SK-N-SH (cell line): ENCODE measurements at places on chromosomes 4 and X. TPM values are rescaled to one million over a fixed set of nuclear protein-coding genes. Genes with fewer than 3 reads are reported as not detected.

- DNase-seq, result no peak
- no peak overlapping the region for H3K27ac ChIP-seq
- H3K27me3 ChIP-seq, result peaks cover 18% of the 10 kb centered on the region; the same call in 1 of the 2 replicates
- no peaks in the 10 kb centered on the region for H3K4me1 ChIP-seq
- no peaks in the 10 kb centered on the region for H3K36me3 ChIP-seq
- H3K4me3 ChIP-seq, result peak overlapping the region; percentile 57; the same call in 1 of the 2 replicates
These were observed 1.5 kb downstream of the NMU start for GRCh38 chr4:55634417-55635128.

- no peak overlapping the region for H3K27ac ChIP-seq
- H3K4me1 ChIP-seq, result no peaks in the 10 kb centered on the region; the same call in 1 of the 2 replicates
- H3K27me3 ChIP-seq, result no peaks in the 10 kb centered on the region
- no peak overlapping the region for H3K4me3 ChIP-seq
- DNase-seq, result no peak
These were observed 12.3 kb upstream of the BMP2K start for GRCh38 chr4:78763763-78764387.

- no peaks in the 10 kb centered on the region for H3K36me3 ChIP-seq
- H3K27me3 ChIP-seq, result no peaks in the 10 kb centered on the region
- DNase-seq, result no peak
- no peaks in the 10 kb centered on the region for H3K4me1 ChIP-seq
- no peak overlapping the region for H3K27ac ChIP-seq
These were observed 2156.4 kb downstream of the PCDH7 start for GRCh38 chr4:32876546-32876945.

- H3K4me1 ChIP-seq, result no peaks in the 10 kb centered on the region
- DNase-seq, result no peak
- no peak overlapping the region for H3K27ac ChIP-seq
- H3K4me3 ChIP-seq, result no peak overlapping the region
These were observed 178.2 kb upstream of the ARHGEF9 start for GRCh38 chrX:63963095-63963784.

DNA sequence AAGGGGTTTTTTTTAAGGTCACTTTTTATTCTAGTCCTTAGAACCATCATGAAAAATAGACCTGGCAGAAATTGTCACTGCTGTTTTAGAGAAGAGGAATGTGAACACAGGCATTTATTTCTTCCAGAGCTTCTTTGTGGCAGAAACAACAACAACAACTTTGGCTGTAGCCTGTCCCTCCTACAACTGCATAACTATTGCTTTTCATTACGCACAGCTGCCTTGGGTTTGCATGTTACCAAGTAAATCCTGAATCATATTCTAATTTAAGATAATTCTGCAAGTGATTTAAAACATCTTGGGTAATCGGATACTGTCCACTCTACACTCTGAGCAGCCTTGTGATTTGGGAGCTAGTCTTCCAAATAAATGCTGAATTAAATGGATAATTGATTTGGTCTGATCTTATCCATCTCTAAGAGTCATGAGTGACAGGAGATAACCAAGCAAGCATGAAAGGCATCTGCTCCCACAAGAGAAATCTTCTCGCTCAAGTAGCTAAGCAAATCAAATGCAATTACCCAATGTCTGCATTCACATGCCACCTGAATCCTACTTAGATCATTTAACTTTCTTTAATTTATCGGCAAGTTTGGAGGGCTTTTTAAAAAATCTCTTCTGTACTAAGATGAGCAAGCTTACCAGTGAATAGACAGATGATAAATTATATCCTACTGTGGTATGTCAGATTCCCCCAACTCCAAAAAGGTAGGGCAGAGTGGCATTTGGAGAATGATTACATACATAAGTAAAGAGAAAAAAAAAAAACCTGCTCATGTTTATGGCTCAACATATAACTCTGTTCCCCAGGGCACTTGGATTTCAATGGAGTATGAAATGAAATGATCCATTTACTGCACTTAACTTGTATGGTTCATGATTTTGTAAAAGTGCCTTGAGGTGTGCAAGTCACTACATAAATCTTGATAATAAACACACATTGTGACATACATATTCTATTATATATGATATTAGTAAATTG is 73.6 kb downstream of the EGF start:
- no peak overlapping the region for H3K4me3 ChIP-seq
- no peaks in the 10 kb centered on the region for H3K4me1 ChIP-seq
- H3K27me3 ChIP-seq, result no peaks in the 10 kb centered on the region; the same call in 1 of the 2 replicates
- no peak overlapping the region for H3K27ac ChIP-seq
- H3K36me3 ChIP-seq, result no peaks in the 10 kb centered on the region
- no peak for DNase-seq

DNA sequence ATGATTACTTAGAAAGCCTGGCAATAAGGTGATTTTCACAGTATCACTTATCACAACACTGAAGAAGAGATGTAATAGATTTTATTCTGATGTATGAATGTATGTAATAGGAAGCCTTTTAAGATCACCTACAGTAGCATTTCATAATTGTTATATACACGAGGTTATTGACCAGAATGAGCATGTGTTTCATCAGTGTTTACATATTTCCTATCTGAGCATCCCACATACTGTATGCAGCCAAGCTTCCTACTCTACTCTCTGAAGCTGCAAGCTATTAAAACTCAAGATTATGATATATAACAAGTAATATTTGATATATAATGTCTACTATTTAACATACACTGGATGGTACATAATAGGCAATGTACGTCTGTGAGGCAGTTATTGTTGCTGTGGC is 190.9 kb upstream of the S100G start:
- H3K4me3 ChIP-seq, result no peak overlapping the region
- H3K36me3 ChIP-seq, result no peaks in the 10 kb centered on the region
- 0 out of 2 replicates have a peak, but pooled peaks cover 4% of the 10 kb centered on the region for H3K4me1 ChIP-seq
- DNase-seq, result no peak
- no peak overlapping the region for H3K27ac ChIP-seq

DNA sequence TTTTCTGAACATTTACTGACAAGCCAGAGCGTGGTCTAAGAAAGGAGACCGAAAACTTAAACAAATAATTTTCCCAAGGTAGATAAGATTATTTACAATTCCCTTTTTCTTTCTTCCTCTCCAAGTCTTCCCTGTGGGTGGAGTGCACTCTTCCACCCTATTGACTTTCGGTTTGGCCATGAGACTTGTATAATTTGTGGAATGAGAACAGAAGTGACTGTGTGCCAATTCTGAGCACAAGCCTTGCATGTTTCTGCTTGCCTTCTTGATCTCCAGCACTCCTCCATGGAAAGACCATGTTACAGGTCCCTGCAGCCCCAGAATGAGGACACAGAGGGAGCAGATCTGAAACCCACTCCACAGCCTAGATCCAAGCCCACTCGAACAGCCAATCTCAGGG is 150.0 kb upstream of the HPGD start:
- no peaks in the 10 kb centered on the region for H3K36me3 ChIP-seq
- no peaks in the 10 kb centered on the region; the same call in 1 of the 2 replicates for H3K27me3 ChIP-seq
- no peaks in the 10 kb centered on the region for H3K4me1 ChIP-seq
- no peak overlapping the region for H3K27ac ChIP-seq
- DNase-seq, result no peak

- peak overlapping the region; percentile 38; the same call in 1 of the 2 replicates for H3K27ac ChIP-seq
- H3K36me3 ChIP-seq, result no peaks in the 10 kb centered on the region
- peaks cover 17% of the 10 kb centered on the region; the same call in 1 of the 2 replicates for H3K27me3 ChIP-seq
- H3K4me3 ChIP-seq, result peak overlapping the region; percentile 30; the same call in 1 of the 2 replicates
- no peak for DNase-seq
These were observed 3.7 kb upstream of the NR0B1 start for GRCh38 chrX:30312858-30313257.

GRCh38 chr4:84614891-84615290 is 32.0 kb downstream of the CDS1 start:
- H3K27me3 ChIP-seq, result no peaks in the 10 kb centered on the region; the same call in 1 of the 2 replicates
- DNase-seq, result no peak
- H3K4me1 ChIP-seq, result no peaks in the 10 kb centered on the region

DNA sequence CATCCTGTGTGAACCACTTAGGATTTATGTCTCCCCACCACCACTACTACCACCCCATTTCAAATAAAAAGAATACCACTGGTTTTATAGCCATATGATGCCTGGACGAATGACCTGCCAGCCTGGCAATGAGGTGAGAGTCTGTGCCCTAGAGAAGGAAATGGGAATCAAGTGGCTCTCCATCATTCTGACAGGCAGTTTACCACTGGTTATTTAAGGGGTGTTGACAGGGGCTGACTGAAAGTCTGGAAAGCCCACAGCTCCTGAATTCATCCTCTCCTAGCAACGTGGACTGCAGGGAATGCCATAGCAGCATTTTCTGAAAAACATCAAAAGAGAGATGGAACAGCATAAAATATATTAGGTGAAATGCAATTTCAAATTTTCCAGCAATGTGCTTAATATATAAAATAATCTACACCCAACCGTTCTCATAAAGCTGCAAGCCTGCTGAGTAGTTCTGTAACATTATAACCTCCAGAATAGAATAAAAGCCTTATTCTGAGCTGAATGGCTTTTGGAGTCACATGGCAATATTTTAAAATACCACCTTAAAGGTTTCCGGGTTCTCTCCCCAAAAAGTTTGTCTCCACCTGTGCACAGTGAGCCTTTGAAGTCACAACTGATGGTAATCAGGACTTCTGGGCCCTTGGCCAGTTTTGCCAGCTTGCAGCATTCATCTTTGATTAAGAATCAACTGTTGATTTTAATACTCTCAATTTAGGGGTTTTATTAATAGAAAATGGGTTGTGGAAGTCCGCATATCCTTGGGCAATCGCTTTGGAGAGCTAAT is 121.5 kb downstream of the DCTD start:
- H3K27me3 ChIP-seq, result no peaks in the 10 kb centered on the region
- no peak for DNase-seq
- no peak overlapping the region for H3K27ac ChIP-seq

DNA sequence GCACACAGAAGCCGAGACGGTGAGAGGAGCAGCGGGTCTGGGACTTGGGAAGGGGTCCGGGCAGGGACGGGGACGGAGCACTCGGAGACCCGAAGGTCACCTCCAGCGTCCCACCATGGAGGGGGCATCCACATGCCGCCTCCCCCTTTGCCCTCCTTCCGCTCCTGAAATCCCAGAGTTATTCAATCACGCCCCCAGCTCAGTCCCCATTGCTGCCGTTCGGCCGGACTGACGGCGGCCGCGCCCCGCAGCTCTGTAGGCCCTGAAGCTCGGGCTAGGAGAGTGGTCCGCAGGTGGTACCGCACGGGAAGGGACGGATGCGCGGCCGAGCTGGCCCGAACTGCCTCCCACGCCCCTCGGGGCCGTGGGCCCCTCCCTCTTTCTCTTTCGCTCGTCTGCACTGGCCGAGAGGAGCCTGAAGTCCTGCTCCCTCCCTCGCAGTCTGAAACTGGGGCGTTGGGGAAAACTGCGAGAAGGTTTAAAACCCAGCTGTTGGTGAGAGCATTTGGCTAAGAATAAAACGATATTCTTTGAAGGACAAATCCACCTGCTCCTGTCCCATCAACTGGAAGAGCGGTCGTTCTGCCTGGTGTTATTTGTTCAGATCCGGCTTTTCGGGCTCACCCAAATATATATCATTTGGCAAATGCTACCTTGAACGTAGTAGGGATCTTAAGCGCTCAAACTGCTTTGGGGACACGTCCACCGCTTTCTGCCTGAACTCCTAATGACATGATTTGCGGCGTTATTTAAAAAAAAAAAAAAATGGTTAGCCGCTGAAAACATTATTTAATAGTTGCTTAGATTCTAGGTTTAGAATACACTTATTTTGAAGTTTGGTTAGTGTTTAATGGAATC is 719 bp downstream of the USO1 start:
- peaks cover 13% of the 10 kb centered on the region; the same call in 1 of the 2 replicates for H3K4me1 ChIP-seq
- DNase-seq, result peak; percentile 76
- peak overlapping the region; percentile 71 for H3K4me3 ChIP-seq
- H3K36me3 ChIP-seq, result no peaks in the 10 kb centered on the region
- no peaks in the 10 kb centered on the region for H3K27me3 ChIP-seq

- peak overlapping the region; percentile 84 for H3K27ac ChIP-seq
- peak; percentile 89 for DNase-seq
- no peaks in the 10 kb centered on the region for H3K36me3 ChIP-seq
- H3K27me3 ChIP-seq, result no peaks in the 10 kb centered on the region; the same call in 1 of the 2 replicates
These were observed 405 bp upstream of the PPP1R3F start for GRCh38 chrX:49269010-49269766.

GRCh38 chrX:96449191-96449590 is 235.5 kb upstream of the DIAPH2 start:
- no peak overlapping the region for H3K4me3 ChIP-seq
- no peak overlapping the region for H3K27ac ChIP-seq
- H3K36me3 ChIP-seq, result no peaks in the 10 kb centered on the region
- DNase-seq, result no peak
- H3K4me1 ChIP-seq, result no peaks in the 10 kb centered on the region
- H3K27me3 ChIP-seq, result no peaks in the 10 kb centered on the region

DNA sequence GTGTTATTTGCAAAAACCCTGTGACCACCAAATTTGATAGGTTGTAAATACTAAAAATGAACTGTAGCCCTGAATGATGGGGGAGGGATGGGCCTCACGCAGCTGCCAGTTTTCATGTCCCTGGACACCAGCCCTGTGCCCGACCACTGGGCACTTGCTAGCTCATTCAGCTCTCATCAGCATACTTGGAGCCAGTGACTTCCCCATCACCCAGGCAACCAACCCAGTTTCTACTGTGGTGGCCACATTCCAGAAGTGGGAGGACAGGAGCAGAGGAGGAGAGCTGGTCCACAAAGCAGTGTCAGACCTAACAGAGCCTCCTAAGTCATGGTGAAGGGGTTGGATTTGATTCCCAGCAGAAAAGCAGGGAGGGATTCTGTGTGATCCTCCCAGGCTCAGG is 128.2 kb downstream of the CPEB2 start:
- no peak for DNase-seq
- H3K27me3 ChIP-seq, result no peaks in the 10 kb centered on the region
- H3K27ac ChIP-seq, result no peak overlapping the region
- no peaks in the 10 kb centered on the region for H3K36me3 ChIP-seq
- H3K4me3 ChIP-seq, result no peak overlapping the region
- H3K4me1 ChIP-seq, result peaks cover 4% of the 10 kb centered on the region; the same call in 1 of the 2 replicates

DNA sequence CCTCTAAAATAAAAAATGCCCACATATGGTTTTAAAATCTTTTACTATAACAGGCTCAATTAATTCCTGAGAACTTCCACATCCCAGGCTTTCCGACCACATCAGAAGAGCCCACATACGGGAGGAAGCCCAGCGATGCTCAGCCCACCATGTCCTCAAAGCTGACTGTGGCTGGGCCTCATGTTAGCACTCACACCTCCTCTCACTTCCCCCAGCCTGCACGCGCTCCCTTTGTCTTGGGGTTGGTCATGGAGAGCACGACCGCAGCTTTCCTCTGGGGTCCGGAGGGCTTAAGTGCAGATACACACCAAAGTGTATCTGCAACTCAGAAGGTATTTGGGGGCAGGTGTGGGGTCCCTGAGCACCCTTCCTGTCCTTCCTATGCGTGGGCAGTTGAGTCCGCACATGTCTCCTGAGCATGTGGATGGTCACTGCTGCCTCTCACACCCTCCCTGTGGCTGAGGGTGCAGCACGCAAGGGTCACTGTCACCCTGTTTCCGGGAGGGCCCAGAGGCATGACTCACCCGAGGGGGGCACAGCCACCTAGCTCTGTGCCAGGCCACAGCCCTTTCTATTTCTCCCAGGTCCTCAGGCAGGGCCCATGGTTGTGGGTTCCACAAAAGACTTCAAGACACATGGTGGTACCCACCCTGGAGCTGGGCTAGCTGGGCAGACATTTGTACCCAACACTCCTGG is 21.2 kb downstream of the WDR1 start:
- H3K4me1 ChIP-seq, result peaks cover 21% of the 10 kb centered on the region; the same call in 1 of the 2 replicates
- H3K36me3 ChIP-seq, result peaks cover 89% of the 10 kb centered on the region; the same call in 1 of the 2 replicates
- H3K27ac ChIP-seq, result peak overlapping the region; percentile 96

- H3K27me3 ChIP-seq, result no peaks in the 10 kb centered on the region
- no peak overlapping the region for H3K27ac ChIP-seq
- H3K4me1 ChIP-seq, result no peaks in the 10 kb centered on the region
- DNase-seq, result no peak
These were observed 161.4 kb downstream of the ENOX2 start for GRCh38 chrX:130741584-130741983.

The MXRA5 gene
- 5.3 and 7.9 TPM in 2 replicates for polyA plus RNA-seq

The CTAG1B gene
- not detected in 2 replicates for polyA plus RNA-seq

The FAM184B gene
- not detected in 2 replicates for polyA plus RNA-seq

The OPRPN gene
- polyA plus RNA-seq, result not detected in 2 replicates

The TRPC5OS gene
- not detected in 2 replicates for polyA plus RNA-seq
